ENCODE measurements at places on chromosomes 2 and 18. TPM values are rescaled to one million over a fixed set of nuclear protein-coding genes. Genes with fewer than 3 reads are reported as not detected.
A peak's percentile ranks its signal among the peaks of the same experiment; 100 is the strongest.

DNA sequence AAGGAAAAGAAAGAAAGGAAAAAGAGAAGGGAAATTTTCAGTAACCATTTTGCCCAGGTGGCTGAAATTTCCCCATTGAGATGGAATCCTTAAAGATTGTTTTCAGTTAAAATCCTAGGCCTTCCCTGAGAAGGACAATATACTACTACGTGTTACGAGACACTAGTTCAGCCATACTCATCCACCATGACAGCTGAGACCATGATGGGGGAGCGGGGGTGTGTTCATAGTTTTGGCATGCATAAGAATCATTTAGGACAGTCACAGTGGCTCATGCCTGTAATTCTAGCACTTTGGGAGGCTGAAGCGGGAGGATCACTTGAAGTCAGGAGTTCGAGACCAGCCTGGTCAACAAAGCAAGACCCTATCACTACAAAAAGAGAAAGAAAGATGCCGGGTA, 28.0 kb downstream of the PLA2R1 start:
- no peak overlapping the region for H3K4me3 ChIP-seq
- H3K36me3 ChIP-seq, result no peaks in the 10 kb centered on the region
- no peaks in the 10 kb centered on the region for H3K4me1 ChIP-seq

DNA sequence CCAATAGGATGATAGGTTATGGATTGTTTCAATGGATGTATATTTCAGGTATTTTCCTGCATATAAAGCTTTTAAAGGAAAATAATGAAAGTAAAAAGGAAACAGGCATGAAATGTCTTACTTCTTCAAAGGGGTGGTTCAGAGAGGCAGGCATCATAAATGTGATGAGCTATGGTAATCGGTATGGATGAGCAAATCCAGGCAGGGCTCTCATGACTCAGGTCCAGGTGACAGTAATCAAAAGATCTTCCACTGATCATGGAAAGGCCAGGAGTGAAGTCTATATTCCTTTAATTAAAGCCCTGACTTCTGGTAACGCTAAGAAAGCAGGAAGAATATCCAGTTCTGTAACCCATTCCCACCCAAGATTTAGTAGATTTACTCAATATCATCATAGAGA, 48.7 kb upstream of the RGPD4 start:
- no peak overlapping the region for H3K4me3 ChIP-seq
- H3K27ac ChIP-seq, result no peak overlapping the region
- H3K27me3 ChIP-seq, result peaks cover 5% of the 10 kb centered on the region
- H3K4me1 ChIP-seq, result no peaks in the 10 kb centered on the region
- DNase-seq, result no peak

DNA sequence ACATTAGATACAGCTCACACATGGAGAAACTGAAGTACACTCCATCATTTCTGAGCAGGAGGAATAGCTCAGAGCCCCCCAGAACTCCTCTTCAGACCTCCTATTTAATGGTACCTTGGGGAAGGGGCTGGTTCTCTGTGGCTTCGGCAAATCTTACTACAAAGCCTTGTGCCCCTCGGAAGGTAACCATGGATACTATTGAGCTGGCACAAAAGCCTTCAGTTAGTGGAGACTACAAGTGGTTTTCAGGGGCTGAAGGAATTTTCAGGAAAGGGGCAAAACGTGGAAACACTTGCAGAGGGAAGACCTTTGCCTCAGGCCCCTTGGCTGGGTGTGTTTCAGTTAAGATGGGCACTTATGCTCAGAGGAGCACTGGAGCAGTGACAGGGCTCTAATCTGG, 1.1 kb upstream of the FAM237A start:
- H3K36me3 ChIP-seq, result no peaks in the 10 kb centered on the region
- H3K4me1 ChIP-seq, result no peaks in the 10 kb centered on the region
- DNase-seq, result no peak
- H3K27ac ChIP-seq, result no peak overlapping the region

DNA sequence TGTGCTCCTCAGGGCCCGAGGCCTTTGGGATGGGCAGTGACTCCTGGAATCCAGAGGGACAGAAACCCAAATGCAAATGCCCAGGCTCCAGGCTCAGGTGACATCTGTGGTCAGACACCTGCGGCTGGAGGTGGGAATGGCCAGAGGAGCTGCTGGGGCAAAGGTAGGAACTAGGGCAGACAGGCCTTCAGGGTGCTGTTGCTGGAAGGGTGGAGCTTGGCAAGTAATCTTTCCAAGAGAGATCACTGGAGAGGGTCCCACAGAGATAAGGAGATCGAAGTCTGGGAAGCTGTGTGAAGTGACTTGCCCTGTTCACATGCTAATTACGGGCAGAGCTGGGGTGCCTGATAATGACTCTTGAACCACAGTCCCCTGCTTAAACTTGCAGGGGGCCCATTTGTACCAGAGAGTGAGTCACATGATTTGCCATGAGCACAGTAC, 82.4 kb downstream of the ACAA2 start:
- H3K36me3 ChIP-seq, result no peaks in the 10 kb centered on the region
- no peak for DNase-seq
- no peaks in the 10 kb centered on the region for H3K4me1 ChIP-seq

Gene HOXD1
- total RNA-seq, result not detected

Gene VWA3B
- total RNA-seq, result not detected

Gene FBXO41
- 29.5 TPM for total RNA-seq

GRCh38 chr18:47174545-47175116, 1.5 kb downstream of the IER3IP1 start:
- H3K4me1 ChIP-seq, result peaks cover 2% of the 10 kb centered on the region
- no peaks in the 10 kb centered on the region for H3K27me3 ChIP-seq
- DNase-seq, result no peak
- H3K4me3 ChIP-seq, result no peak overlapping the region
- no peak overlapping the region for H3K27ac ChIP-seq

Gene GAD1
- 6.5 TPM for total RNA-seq

DNA sequence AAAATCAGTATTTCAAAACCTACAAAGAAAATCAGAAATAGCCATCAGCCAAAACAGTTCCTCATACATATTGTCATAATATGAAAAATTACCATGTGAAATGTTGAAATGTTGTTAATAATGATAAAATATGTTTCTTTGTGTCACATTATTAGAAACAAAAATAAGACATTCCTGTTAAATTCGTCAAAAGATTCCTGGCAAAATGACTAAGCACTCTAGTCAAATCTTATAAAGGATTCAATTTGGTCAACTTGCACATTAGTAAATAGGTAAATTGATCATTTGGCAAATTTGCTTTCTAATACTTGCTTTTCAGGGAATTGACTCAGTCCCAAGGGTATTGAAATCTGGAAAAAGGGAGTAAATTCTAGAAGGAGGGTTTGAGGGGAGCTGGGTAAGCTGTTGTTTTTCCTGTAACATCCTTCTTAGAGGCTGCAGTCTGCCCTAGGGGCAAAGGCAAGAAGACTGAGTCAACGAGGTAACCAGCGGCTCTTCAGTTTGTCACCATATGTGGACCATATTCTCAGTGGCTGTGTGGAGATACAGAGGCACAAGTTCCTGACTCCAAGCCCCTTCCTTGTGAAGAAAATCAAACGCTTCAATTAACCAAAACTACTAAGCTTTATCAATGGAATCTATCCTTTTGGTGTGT, 482.3 kb downstream of the TNS1 start:
- no peaks in the 10 kb centered on the region for H3K4me1 ChIP-seq
- DNase-seq, result no peak
- no peak overlapping the region for H3K4me3 ChIP-seq
- no peaks in the 10 kb centered on the region for H3K36me3 ChIP-seq
- H3K27me3 ChIP-seq, result no peaks in the 10 kb centered on the region

DNA sequence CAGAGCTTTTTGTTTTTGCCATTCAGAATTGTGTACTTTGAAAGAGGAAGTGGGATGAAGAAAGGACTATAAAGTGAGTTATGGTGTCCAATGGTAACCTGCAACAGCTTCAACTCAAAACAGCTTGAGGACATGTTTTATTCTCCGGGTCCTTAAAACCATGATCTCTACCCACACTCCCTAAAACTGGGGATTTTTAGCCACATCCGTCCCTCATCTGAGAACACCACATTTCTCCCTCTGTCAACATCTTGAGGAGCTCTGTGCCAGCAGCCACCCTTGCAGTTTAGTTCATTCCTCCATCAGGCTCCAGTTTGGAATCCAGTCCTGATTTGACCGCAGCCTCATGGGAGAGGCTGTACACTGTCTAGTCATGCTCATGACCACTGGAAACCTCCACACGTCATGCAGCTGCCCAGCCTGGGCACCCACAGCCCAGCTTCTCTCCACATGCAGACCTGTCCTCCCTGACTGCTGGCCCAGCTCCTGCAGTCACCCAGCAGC, 62.6 kb downstream of the C18orf63 start:
- peak overlapping the region; percentile 69 for H3K27ac ChIP-seq
- no peaks in the 10 kb centered on the region for H3K36me3 ChIP-seq
- no peak for DNase-seq
- peak overlapping the region; percentile 1 for H3K4me3 ChIP-seq
- no peaks in the 10 kb centered on the region for H3K27me3 ChIP-seq
- peaks cover 35% of the 10 kb centered on the region for H3K4me1 ChIP-seq

DNA sequence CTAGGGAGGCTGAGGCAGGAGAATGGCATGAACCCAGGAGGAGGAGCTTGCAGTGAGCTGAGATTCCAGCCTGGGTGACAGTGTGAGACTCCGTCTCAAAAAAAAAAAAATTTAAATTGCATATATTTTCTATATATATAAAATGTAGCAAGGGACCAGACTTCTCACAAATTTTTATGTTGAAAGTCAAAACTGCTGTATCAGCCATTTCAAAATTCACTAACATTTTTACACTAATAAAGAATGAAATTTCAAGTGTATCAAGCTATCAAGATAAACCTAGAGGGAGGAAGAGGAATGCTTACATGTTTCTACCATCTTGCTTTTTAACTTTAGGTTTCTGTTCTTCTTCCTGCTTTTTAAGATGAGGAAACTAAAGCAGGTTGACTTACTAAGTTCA, 464.0 kb downstream of the KCNJ3 start:
- H3K4me3 ChIP-seq, result no peak overlapping the region
- H3K36me3 ChIP-seq, result no peaks in the 10 kb centered on the region
- no peak for DNase-seq
- no peaks in the 10 kb centered on the region for H3K27me3 ChIP-seq
- no peaks in the 10 kb centered on the region for H3K4me1 ChIP-seq

DNA sequence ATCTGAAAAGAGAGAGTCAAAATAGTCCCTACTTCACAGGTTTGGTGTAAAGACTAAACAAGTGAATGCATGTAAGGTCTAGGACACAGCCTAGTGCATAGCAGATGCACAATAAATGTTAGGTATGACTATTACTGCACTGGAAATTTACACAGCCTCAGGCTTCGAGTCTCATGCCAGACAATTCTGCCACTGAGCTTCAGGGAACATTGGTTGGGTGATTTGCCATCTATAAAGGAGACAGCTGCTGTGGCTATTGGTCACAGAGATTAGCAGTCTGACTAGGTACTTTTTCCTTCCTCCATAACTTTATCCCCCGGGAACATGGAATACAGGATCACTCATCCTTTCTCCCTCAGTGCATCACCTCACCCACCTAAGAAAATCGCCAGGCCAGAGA, 89.2 kb downstream of the FAM124B start:
- peaks cover 29% of the 10 kb centered on the region for H3K27me3 ChIP-seq
- no peaks in the 10 kb centered on the region for H3K36me3 ChIP-seq
- no peak overlapping the region for H3K4me3 ChIP-seq
- DNase-seq, result no peak
- peaks cover 3% of the 10 kb centered on the region for H3K4me1 ChIP-seq

Gene CFAP65
- total RNA-seq, result not detected

Gene SEPTIN10
- 6.3 TPM for total RNA-seq

Gene MC5R
- not detected for total RNA-seq

DNA sequence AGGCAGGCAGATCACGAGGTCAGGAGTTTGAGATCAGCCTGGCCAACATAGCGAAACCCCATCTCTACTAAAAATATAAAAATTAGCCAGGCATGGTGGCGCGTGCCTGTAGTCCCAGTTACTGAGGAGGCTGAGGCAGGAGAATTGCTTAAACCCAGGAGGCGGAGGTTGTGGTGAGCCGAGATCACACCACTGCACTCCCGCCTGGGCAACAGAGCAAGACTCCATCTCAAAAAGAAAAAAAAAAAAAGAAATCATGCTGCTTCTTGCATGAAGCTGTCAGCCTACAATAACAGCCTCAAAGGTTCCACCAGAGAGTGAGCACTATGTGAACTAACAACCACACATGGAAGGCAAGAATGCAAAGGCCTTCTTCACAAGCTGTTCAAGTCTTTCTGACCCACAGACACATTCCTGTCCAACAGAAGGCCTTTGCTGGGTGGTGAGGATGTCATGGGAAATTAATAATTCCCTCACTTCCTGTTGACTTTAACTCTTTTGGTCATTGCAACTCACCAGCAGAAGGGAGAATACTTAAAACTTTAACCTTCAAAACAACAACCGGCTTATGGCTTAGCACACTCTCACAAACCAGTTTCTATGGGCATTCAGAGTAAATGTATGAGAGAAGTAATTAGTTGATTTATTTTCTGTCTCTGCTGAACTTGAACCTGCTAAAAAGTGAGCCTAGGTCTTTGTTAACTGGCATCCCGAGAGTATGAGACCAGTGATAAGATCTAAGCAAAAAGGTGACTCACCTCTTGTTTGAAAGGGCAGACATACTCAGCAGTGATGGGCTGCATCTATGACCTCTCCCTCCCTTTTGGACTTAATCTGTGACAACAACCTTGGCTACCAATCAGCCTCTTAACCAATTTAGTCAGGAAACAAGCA, 11.8 kb downstream of the PLEKHM3 start:
- no peak overlapping the region for H3K4me3 ChIP-seq
- H3K27ac ChIP-seq, result peak overlapping the region; percentile 63
- H3K4me1 ChIP-seq, result peaks cover 42% of the 10 kb centered on the region
- peaks cover 5% of the 10 kb centered on the region for H3K36me3 ChIP-seq

DNA sequence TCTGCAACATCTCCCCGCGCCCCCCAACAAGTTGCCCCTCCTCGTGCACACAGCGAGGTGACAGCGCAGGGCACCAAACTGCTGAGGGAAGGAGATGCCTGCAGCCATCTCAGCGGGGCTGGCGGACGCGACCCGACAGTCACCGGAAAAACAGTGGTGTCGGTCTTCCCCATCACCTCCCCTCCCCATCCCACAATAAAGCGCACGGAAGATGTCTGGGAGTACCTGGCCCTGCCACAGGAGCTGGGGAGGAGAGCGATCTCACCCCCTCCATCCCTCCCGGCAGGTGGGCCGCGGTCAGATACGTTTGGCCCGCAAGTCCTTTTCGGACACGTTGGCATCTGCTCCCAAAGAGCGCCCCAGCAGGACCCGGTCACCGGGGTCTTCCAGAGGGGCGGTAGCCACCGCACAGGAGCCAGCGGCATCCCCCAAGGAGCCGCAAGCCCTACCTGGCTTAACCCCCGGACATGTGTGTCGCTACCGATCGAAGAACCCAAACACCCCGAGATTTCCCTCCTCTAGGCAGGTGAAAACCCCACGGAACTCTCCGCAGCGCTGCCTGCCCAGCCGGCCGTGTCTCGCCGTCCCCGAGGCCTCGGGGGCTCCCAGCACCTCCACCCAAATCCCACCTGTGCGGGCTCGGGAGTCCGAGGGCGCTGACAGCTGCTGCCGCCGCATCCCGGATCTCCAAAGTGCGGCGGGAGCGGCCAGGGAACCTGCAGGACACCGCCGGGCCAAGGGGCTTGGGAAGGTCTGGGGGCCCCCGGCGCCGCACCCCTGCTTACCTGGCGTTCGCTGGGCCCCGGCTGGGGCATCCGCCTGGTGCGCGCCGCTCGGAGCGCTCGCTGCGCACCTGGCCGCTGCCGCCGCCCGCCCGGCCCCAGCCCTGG, 657 bp downstream of the ATP8B1 start:
- peak overlapping the region; percentile 61 for H3K4me3 ChIP-seq
- DNase-seq, result peak; percentile 29
- H3K27ac ChIP-seq, result no peak overlapping the region
- H3K4me1 ChIP-seq, result peaks cover 14% of the 10 kb centered on the region

- no peaks in the 10 kb centered on the region for H3K27me3 ChIP-seq
- DNase-seq, result no peak
- peaks cover 37% of the 10 kb centered on the region for H3K4me1 ChIP-seq
- H3K36me3 ChIP-seq, result peaks cover 43% of the 10 kb centered on the region
Observed at GRCh38 chr18:79511271-79511670, 115.5 kb downstream of the NFATC1 start.
